Nephron progenitor cell (in vitro differentiated cells): ENCODE measurements at places on chromosomes 6 and 20.

- DNase-seq = no peak
Observed at GRCh38 chr6:25700761-25701160, 48.7 kb downstream of the SCGN start.

GRCh38 chr20:24499472-24499871, 30.0 kb downstream of the SYNDIG1 start:
- DNase-seq = no peak

DNA sequence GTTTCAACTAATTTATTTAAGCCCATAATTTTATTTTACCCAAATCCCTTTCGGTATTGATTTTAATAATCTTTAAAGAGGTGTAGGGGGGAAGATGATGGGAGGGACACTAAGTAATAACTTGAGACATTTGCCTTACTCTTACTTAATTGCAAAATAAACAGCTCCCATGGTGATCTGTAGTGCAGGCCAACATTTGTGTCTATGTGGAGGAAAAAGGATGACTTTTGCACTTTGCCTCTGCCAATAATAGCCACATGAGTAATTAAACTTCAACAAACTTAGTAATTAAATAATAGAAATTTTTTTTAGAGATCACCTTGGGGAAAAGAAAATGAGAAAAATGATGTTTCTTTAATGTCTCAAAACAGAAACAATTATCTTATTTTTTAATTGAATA, 29.9 kb upstream of the CD2AP start:
- DNase-seq = no peak

GRCh38 chr6:71533939-71534379, 245.3 kb downstream of the OGFRL1 start:
- no peak for DNase-seq

DNA sequence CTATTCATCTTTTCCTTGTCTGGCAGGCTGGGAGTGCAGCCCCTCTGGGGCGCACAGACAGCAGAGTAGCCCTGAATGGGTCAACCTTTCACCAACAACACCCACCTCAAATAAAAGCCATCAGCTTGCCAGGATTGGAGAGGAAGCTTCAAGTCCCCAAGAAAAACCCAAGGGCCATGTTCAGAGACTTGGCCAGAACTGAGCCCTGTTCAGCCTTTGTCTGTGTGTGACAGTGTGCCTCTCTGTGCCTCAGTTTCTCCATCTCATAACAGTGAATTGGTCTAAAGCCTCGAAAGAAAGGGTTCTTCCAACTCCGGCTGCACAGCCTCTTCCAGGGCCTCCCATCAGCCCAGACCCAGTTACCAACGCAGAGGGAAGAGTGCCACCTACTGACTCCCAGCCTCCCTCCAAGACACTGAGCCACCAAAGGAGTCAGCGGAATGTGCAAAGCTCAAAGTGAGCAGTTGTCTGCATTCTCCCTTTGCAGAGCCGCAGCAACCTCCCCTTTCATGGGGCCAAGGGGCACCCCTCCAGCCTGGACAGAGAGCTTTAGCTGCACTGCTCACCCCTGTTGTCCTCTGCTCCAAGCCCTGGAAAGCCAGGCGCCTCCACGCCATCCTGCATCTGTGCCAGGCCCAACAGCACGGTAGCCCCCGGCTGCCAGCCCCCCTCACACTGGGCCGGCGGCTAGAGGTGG, 82.7 kb upstream of the TOP1 start:
- peak; percentile 69 for DNase-seq

GRCh38 chr20:64212755-64213154, 42.8 kb upstream of the PCMTD2 start:
- no peak for DNase-seq

DNA sequence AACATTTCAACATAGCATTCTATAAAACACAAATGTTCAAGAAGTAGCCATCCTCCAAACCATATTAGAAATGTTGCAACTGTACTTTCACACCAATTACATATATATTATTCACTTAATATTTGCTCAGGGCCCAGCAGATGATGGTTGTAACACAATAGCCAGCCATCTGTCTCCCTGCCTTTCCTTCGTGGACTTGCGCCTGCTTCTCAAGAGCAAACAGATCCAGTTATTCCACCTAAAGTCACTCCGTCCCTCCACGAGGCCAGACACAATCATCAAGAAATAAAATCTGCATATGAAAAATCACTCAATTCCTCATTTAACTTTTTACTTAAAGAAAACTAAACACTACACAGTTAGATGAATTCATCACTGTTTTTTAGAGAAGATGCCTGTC, 160.4 kb downstream of the RALGAPA2 start:
- no peak for DNase-seq

- no peak for DNase-seq
Observed at GRCh38 chr6:134472661-134473060, 154.7 kb upstream of the SGK1 start.

DNA sequence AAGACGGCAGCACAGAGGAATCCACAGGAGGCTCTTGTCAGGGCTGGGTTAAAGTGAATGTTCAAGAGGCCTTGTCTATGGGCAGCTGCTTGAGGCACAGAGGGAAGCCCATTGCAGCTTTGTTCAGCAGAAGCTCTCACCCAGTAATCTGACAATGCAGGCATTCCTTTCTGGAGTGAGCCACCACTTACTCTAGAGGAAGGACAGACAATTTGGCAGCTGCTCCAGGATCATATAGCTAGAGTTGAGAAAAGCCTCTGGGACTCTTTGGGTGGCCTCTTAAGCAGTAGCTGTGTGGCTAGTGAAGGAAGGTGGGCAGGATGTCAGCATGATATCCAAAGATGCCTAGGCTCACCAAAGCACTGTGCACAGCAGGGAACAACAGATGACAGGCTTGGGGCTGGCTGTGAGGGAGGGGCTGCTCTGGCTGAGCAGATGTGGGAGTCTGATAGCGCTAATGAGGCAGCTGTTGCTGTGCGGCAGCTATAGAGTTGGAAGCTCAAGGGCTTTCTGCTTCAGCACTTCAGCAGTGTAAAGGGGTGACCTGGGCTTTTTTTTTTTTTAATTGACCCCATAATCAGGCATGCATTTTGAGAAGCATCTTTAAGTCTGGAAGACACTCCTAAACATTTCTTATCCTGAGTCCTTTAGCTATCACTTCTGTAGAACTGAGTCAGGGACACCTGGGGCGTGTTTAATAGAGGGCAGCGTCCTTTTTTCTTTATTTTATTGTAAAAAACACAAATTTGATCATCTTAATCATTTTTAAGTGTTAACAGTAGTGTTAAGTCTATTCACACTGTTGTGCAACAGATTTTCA, 27.2 kb downstream of the CMTR1 start:
- DNase-seq = no peak

DNA sequence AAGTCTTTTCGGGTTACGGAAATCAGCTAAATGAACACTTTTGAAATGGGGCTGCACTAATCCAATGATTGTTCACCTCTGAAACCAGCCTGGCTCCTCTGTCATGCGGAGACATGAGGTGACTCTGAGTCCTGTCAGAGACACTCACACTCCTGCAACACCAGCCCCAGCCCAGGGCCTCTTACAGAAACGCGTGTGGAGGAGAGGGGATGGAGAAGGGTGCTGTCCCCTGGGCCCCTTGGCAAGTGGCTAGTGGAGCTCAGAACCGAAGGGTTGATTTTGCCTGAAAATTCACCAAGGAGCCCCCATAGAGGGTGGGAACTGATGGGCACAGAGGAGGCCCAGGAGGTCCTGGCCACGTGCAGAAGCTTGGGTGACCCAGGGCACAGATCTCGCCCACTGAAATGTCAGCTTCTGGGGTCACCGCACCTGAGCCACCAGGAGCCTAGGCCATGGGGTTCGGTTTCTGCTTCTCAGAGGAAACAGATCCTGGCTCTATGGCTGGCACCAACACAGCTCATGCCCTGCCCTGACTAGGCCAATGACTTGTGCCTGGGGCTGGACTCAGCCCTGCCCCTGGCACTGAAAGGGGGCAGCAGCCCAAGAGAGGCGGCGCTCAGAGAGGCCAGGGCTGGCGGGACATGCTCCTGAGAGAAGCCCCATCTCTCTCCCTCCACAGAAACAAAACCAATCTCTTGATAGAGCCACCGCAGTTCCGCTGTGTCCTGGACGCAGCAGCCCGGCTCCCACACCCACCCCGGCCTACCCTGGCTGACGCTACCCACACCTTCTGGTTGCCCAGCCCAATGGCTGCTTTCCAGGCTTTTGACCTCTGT, 144.7 kb downstream of the ERMARD start:
- no peak for DNase-seq

DNA sequence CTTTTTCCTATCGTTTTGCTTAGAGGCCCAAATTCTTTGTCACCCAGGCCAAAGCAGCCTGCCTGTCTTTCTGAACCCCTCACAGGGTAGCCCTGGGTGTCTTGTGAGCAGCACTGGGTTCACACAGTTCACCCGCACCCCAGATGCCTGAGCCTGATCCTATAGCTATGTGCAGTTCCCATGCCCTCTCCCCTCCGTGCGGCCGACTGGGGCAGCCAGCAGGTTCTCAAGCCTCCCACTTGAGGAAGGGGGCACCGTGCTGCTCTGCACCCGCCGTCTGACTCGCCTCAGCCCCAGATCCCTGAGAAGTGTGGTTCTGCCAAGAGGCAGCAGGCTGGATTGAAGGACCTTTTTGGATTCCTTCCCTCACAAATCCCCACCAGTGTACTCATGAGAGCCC, 89.0 kb downstream of the PSMB1 start:
- DNase-seq = no peak

DNA sequence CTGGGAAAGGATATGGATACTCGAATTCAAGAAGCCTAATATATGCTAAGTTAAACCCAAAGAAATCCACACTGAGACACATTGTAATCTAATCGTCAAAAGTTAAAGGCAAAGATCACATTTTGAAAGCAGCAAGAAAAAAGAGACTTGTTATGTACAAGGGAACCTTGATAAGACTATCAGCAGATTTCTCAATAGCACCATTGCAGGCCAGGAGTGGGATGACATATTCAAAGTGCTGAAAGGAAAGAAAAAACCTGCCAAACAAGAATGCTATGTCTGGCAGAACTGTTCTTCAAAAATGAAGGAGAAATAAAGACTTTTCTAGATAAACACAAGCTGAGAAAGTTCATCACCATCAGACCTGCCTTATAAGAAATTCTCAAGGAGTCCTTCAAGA, 75.2 kb downstream of the COL21A1 start:
- no peak for DNase-seq

DNA sequence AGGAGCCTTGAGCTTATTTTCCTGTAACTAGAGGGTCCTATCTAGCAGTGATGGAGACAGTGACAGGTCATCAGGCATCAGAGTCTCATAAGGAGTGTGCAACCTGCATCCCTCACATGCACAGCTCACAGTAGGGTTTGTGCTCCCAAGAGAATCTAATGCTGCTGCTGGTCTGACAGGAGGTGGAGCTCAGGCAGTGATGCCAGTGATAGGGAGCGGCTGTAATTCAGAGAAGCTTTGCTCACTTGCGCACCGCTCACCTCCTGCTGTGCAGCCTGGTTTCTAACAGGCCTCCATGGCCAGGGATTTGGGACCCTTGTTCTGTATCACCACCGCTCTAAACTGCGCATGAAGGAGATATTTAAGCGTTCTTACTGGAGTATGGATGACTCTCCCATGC, 5.3 kb downstream of the KIF25 start:
- no peak for DNase-seq

GRCh38 chr20:6637160-6637579, 130.3 kb upstream of the BMP2 start:
- no peak for DNase-seq

DNA sequence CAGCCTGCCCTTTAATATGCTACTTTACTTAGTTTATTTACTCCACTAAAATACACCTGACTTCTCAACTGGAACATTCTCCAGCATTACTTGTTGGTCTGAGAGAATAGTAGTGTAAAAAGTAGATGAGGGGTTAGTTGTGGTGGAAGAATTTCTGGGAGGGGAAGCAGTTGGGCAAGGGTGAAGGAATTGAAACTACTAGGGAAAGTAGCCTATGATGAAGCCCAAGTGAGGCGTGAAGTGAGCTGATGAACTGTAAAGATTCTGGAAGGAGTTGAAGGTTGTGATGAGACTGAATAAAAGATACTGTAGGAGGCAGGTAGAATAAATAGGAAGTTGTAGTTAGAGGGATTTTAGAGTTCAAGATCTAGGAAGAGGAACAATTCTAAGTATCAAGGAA, 72.5 kb downstream of the ITCH start:
- no peak for DNase-seq

- DNase-seq = no peak
Observed at GRCh38 chr20:53427951-53428350, 165.7 kb downstream of the ZNF217 start.

- no peak for DNase-seq
Observed at GRCh38 chr6:141552031-141552430, 580.7 kb upstream of the GJE1 start.

DNA sequence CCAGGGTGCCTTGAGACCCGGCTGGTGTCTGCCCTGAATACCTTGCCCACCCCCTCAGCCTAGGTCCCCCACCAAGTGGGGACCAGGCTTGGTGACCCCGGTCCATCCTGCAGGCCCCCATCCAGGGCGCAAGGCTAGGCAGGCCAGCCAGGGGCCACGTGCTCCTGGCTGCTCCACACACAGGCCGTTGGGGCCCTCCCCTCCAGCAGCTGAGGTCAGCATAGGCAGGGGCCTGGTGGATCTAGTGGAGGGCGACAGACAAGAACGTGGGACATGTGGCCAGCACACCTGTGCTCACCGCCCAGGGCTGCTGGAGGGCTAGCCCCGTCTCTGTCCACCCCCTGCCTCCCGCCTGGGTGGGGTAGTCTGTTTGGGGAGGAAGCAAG, 7.5 kb upstream of the HRH3 start:
- no peak for DNase-seq

DNA sequence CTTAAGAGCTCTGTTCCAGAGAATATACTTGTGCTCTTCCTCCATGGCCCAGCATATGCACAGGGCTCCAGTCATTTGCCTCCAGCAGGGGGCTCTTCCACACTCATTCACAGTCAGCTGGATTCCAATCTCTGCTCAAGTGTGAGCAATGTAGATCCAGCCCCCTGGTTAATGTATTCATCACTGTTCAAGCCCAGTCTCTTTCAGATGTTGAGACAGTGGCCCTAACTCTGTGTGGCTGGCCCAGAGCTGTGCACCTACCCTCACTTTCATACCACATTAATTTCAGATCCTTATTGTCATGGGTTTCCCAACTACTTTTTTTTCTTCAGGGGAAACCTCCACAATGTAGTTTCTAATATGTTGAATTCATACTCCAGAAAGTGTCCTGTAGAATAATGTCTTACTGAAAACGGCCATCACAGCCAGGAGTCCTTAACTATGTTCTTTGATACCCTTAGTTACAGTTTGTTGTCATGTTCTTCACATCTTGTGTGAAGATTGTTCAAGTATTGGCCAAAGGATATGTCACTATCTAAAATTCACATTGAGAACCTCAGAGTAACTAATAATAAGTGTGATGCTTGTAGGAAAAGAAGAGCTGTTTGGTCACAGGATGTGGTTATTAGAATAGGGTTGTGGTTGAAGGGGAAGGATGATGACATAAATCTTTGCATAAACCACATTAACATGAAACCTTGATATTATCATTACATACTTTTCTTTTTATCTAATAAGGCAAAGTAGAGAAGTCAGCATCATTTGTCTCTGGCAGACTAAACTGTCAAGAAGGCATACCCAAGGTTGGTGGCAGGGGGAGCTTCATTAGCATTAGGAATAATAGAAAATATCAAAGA, 14.4 kb upstream of the HLA-DQA1 start:
- DNase-seq = peak; percentile 35
